CD4-positive, alpha-beta T cell treated with Interleukin-17A for 4 hours (primary cell): ENCODE measurements at places on chromosomes 7 and 10.
A peak's percentile ranks its signal among the peaks of the same experiment; 100 is the strongest.

DNA sequence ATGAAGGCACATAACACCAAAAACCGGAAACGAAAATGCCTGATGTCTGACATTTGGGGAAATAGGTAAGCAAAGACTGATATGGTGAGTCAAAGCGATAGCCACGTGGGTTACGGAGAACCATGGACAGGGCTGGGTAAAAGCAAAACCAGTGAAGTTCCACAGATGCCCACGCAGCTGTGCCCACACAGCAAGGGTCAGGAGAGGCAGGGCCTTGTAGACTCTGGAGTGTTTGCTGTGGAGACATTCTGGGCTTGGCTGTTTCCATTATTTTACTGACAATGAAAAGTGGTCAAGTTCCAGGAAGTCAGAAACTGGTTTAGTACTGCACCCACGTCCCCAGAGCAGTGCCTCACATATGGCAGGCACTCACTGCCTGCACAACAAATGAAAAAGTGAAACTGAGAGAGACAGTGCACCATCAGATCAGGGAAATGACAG is 148.7 kb downstream of the ZMYND11 start:
- DNase-seq = no peak

GRCh38 chr10:80122746-80123145 is 9.8 kb upstream of the PLAC9 start:
- DNase-seq = no peak

DNA sequence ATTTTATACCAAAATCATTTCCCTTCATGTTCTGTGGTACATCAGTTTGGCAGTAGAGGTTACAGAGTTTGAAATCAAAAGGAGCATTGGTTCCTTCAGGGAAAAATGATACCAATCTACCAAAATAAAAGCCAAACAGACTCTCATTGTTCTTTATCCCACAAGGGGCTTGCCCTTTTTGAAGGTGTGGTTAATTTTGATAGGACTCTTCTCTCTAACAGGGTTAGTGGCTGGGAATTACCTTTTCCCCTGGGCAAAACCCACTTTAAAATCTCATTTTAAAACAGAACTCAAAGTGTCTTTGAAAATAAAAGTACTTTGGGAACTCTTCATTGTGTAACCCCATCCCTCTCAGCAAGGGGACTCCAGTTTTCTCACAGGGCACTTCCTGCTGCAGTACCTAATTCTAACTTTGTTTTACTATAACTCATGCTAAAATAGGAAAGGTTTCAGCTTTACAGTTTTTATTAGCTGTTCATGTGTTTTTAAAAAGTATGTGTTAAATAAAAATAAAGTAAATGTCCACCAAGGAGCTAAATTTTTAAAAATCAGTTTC is 30.6 kb downstream of the SMNDC1 start:
- DNase-seq = no peak

DNA sequence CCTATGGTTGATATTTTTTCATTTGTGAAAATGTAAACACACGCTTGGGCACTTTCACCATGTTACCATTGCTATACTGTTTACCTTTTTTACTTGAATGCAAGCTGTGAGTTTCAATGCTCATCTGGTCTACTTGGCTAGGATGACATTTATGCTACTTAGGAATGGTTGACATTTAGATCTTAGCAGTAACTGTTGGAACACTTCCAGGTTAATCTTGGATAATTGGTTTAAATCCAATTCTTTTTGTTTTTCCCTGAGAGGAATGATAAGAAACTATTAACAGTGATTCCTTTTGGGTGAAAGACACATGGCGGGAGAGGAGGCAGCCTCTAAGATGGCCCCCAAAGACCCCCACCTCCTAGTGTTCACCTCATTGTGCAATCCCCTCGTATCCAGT is 51.4 kb upstream of the AMPH start:
- DNase-seq = no peak

GRCh38 chr10:49078433-49078832 is 36.9 kb downstream of the VSTM4 start:
- no peak for DNase-seq

GRCh38 chr10:62618576-62619412 is 185.7 kb upstream of the ADO start:
- DNase-seq = no peak

GRCh38 chr7:61576-62360 is 130.6 kb upstream of the FAM20C start:
- DNase-seq = no peak

GRCh38 chr10:119370111-119370741 is 162.9 kb downstream of the GRK5 start:
- DNase-seq = no peak

DNA sequence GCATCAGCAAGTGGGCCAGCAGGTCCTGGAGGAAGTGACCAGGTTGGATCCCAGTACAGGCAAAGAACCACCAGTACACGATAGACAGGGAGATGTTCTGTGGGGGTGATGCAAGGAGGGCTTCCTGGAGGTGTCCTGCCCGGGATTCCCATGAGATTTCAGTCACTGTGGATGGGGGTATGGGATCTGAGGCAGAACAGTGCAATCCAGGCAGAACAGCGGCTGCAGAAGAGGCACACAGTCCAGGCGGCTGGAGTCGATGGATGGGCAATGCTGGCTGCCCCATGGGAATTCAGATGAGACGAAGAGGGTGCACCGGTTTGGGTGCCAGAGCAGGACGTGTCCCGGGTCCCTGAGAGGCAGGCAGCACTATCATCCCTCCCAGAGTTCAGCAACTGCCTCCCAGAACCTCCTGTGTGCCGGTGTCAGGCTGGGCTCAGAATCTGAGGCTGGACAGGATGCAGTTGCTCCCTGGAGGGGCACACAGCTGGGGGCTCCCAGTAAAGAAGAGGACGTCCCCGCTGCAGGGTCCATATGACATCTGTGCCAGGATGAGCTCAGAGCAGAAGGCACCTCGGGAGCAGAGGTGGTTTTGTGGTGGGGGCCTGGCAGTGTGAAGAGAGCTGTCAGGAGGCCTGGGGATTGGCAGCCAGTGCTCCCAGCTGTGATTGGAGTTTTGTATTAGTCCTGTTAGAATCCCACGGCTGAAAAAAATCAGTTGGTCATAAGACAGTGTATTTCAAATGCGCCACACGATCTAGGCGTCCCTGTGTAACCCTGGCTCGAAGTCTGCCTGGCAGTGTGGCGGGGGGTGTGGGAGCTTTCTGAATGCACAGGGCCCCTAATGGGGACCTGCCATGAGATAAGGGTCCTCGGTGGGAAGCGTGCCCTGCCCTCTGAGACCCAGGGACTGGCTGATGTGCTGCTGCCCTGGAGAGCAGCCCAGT is 3.2 kb downstream of the KNDC1 start:
- no peak for DNase-seq

GRCh38 chr7:14582010-14582409 is 320.5 kb downstream of the DGKB start:
- DNase-seq = no peak

DNA sequence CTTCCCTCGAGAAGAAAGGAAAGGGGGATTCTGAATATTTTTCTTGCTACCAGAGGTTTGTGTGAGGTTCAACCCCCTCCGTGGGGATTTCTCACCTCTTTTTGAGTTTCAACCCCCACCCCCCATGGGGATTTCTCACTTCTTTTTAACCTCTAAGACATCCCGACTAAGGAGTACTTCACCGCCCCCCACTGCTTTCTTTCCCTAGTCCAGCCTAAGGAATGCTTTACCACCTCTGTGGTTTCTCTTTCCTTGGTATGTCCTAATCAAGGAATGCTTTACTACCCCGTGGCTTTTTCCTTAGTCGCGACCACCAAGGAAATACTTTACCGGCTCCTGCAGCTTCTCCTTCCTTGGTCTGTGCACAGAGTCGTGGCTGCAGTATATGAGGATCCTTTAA is 149.4 kb downstream of the LYZL1 start:
- DNase-seq = no peak

- no peak for DNase-seq
Measured at GRCh38 chr7:155584763-155585531, 38.6 kb upstream of the CNPY1 start.

DNA sequence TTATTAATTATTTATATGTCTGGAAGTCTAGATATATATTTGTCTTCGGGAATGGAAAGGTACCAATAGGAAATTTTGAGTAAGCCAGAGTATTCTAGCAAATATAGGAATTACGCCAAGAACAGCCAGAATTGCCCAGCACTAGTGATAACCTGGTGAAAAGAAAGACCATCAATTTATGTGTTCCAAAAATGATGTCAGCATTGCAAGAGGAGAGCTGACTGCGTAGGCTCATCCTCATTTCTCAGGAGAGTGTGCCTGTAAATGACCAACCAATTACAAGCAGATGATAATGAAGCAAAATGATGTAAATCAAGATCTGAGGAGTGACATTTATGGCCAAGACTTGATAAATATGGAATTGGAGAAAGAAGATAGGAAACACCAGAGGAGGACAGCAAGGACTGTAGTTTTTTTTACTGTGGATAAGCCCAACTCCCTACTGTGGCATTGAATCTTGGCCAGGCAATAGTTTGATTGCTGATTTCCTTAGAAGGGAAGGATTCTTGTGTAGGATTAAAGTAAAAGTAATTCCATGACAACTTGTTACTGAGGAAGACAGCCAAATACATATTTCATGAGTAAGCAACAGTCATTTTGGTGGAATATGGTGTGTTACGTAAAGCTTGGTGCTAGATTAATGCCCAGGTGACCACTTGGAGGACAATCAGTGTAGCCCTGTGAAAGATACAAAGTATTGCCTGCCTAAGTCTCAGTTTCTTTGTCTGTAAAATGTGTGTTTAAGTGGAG is 590.8 kb downstream of the AUTS2 start:
- DNase-seq = no peak

- DNase-seq = no peak
Measured at GRCh38 chr10:11022213-11022612, 4.5 kb downstream of the CELF2 start.

- DNase-seq = no peak
Measured at GRCh38 chr10:13904064-13904463, 317.3 kb downstream of the PRPF18 start.

DNA sequence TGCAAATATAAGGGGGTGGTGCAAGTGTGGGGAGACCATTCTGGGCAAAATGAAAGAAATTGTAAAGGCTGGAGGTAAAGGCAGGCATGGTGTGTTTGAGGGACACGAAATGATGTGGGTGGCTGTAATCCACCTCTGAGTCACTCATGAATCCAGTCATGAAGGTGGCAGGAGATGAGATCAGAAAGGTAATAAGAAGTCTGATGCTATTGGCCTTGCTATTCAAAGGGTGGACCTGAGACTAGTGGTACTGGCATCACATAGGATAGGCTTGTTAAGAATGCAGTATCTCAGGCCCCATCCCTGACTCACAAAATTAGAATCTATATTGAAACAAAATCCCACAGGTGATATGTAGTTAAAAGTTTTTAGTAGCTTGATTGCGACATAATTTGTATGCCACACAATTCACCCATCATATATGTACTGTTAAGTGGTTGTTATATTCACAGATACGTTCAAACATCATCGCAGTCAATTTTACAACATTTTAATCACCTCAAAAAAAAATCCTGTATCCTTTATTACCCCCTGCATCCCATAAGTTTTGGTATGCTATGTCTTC is 85.6 kb downstream of the ST8SIA6 start:
- no peak for DNase-seq

DNA sequence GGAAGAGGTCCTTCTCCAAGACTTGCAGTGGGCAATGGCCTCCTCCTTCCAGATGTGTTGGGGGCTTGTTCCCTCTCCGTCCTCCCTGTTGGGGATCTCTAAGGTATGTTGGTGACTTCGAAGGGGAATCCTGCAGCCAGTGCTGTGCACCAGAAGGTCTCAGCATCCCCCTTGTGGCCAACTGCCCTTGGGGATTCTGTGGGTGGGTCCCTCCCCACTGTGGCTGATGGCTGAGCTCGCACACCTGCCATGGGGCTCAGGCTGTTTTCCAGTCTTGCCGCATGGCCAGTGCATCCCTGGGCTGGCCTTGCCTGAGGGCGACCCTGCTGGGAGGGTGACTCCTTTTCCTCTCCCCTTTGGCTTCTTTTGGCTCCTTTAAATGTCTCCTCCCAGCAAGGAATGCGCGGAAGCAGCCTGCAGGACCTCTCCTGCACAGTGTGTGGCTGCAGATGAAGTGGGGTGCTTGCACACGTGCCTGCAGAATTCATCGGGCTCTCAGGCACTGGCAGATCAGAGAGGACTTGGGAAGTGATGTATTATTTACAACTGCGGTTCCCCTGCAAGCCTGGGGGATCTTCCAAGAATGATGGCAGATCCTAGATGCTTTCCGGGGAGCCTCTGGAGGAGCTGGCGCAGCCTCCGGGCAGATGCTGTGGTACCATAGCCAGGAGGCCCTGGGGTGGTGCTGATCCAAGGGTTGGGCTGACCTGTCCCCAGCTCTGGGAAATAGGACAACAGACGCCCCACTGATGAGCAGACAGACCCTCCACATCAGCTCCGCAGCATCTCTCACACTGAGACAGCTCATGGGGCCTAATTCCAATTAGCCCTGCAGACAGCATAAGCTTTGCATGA is 410.0 kb downstream of the TCERG1L start:
- no peak for DNase-seq

GRCh38 chr10:79316671-79317431 is 30.4 kb upstream of the PPIF start:
- DNase-seq = peak; percentile 25

DNA sequence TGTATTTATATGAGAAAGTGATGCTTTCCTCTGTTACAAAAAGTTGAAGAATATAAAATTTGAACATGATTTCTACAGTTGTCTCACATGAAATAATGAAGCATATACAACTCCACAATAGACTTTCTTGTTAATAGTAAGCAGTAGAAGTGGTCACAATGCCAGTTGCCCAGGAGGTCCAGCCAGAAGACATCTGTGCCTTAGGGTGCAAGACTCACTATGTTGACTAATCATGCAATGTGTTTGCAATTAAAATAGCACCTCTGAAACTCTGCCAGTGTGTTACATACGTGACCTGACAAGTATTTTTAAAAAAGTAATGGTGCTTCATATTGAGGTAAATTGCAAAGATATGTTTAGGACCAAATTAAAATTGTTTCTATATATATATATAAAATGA is 547.2 kb downstream of the ETV1 start:
- DNase-seq = no peak

GRCh38 chr7:28458732-28459131 is 46.4 kb downstream of the CREB5 start:
- no peak for DNase-seq

DNA sequence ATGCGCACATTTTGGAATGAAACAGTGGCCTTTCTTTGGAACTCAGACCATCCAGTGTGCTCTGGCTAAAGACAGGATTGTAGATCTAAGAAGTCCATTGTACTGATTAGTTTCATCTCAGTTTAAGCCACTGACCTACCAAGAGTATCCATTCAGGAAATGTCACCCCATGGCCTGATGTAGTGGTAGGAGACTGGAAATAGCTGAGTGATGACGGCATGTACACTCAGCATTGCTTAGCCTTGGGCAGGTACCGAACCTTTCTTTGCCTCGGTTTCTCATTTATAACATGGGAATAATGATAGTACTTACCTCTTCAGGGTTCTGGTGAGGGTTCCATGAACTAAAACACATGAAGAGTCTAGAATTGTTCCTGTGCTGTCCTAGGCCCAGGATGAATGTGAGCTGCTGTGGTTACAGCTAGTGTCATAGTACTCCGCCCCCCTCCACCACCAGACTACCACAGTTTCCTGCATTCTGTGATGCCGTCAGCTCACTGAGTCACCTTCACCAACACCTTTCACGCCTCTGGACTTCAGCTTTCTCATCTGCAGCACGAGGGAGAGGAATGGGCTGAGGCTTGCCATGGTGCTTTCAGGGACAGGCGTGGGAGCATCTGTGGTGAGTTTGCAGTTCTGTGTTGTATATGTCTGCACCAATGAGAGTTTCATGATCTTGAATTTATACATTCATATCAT is 484.0 kb upstream of the GALNT17 start:
- peak; percentile 75 for DNase-seq

- DNase-seq = no peak
Measured at GRCh38 chr10:98673171-98673782, 226.5 kb upstream of the HPS1 start.

- no peak for DNase-seq
Measured at GRCh38 chr7:121023683-121024511, 35.4 kb downstream of the CPED1 start.
